ENCODE measurements at places on chromosomes 1 and 21. TPM values are rescaled to one million over a fixed set of nuclear protein-coding genes. Genes with fewer than 3 reads are reported as not detected.

GRCh38 chr21:16568244-16568643 is 838.5 kb downstream of the USP25 start:
- DNase-seq: no peak

GRCh38 chr21:26909972-26910371 is 56.9 kb downstream of the ADAMTS5 start:
- DNase-seq: no peak

GRCh38 chr1:168146160-168146539 is 9.4 kb upstream of the GPR161 start:
- no peak for DNase-seq

The CLDN17 gene
- not detected for total RNA-seq

DNA sequence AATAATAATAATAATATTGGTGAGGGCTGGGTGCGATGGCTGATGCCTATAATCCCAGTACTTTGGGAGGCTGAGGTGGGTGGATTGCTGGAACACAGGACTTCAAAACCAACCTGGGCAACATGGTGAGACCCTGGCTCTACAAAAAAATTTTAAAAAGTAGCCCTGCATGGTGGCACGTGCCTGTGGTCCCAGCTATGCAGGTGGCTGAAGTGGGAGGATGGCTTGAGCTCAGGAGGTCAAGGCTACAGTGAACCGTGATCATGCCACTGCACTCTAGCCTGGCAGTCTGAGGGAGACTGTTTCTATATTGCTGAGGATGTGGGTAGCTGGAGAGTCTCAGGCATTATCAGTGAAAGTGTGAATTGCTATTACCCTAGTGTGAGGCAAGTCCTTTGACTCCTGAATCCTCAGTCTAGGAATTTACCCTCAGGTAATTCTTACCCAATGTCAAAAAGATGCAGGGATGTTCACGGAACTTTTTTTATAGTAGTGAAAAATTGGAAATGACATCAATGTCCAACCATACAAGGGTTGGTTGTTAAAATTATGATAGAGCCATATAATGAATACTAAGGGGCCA is 61.8 kb upstream of the RPL11 start:
- no peak for DNase-seq

DNA sequence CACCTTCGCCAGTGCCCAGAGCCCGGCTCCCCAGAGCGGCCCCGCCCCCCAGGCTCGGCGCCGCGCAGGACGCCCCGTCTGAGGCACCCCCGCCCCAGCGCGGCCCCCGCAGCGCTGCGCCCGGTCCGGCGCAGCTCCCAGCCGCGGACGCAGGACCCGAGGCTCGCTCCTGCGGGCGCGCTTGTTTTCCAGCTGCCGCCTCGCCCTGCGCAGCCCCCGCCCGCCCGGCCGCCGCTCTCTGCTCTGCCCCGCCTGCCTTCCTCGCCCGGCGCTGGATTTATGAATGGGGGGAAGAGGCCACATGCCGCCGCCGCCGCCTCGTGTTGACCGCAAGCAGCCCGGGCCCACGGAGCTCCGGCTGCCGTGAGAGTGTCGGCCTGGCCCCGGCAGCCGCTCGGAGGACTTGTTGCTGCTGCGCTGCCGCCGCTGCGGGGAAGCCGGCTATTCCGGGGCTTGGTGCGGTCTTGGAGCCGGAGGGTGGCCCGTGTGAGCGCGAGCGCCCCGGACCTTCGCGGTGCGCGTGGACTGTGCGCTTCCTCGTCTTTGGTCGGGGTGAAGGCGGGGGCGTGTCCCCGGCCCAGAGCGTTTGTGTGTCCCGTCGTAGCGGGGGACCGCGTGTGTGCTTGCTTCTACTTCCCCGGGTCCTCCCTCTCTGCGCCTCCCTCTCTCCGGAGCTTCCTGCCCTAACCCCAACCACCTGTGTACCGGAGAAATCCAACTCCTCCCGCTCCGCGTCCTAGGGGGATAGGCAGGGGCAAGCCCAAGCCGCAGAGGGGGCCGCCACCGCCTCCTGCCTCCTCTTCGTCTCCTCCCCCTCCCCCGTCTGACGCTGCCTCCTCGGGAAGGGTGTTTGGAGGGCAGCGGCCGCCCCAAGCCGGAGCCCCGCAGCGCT is 736 bp downstream of the KCNC4 start:
- peak; percentile 67 for DNase-seq

- DNase-seq: no peak
Measured at GRCh38 chr1:117237726-117238381, 27.1 kb upstream of the VTCN1 start.

DNA sequence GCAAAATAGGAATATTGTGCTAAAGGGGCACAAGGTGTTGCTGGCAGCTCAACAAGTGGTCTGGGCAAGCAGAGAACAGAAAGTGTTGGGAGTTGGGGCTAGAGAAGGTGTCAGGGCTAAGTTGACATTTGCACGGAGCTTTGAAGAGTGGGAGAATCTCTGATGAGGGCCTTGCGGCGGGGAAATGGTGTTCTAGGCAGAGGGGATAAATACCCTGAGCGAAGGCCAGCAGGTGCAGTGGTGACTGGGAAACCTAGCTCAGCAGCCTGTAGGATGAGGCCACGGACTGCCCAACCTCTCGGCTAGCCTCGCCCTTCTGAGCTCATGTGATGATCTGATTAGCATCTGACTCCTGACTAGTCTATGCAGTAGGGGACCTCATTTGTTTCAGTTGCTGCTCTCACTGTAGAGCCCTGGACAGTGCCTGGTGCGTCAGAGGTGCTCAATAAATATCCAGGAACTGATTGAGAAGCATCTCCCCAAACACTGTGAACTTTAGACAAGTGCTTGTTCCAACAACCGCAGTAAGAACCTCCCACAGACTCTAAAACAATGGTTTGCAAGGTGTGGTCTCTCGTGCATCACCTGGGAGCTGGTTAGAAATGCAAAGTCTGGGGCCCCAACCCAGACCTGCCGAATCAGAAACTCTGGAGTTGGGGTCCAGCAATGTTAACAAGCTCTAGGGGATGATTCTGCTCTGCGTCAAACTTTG is 1.0 kb upstream of the FOXO6 start:
- DNase-seq: no peak

- DNase-seq: no peak
Measured at GRCh38 chr1:21704145-21704544, 35.0 kb upstream of the RAP1GAP start.

- no peak for DNase-seq
Measured at GRCh38 chr1:33441088-33441745, 10.3 kb upstream of the PHC2 start.

GRCh38 chr1:162562470-162562828 is 927 bp downstream of the UAP1 start:
- no peak for DNase-seq

The ANGPTL3 gene
- not detected for total RNA-seq

The KRTAP19-1 gene
- total RNA-seq: not detected

- no peak for DNase-seq
Measured at GRCh38 chr1:42736152-42736551, 3.9 kb downstream of the CLDN19 start.

GRCh38 chr1:2803086-2803930 is 1.8 kb upstream of the TTC34 start:
- DNase-seq: peak; percentile 10

The ATAD3C gene
- 1.7 TPM for total RNA-seq

DNA sequence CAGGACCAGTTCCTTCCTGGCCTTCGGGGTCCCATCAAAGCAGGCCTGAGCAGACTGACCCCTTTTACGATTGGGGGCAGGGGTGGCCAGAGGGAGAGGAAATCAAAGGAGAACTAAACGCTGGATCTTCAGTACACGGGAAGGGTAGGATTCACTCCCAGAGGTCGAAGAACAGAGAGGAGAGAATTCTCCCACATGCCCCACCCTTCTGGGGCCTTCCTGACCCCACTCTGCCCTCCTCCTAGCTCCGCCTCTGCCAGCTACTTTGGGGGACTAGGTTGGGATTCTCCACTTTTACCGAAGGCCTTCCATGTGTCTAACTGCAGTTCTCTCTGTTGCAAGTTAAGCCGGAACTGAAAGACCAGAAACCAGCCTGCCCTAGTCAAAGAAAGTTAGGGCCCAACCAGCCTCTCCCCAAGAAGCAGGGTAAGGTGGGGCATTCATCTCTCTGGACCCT is 654 bp upstream of the ARHGEF2 start:
- no peak for DNase-seq

GRCh38 chr21:29315131-29315749 is 16.5 kb downstream of the BACH1 start:
- DNase-seq: no peak

DNA sequence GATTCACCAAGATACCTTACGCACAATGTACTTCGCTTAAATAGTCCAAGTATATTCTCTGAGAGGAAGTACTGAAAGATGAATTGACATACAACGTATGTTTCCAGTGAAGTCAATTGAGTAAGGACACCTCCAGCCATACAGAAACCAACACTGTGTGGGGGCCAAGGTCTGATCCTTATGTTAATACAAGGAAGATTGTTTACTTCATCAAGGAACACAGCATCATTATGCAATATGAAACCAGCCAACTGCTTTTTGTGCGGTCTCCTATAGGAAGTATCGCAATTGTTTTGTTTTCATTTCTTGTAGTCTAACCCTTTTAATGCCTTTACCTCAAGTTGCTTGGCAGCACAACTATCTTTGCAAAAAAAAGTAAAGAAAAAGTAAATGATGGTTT is 28.2 kb upstream of the TEKT2 start:
- DNase-seq: no peak

GRCh38 chr1:176243746-176244145 is 36.7 kb upstream of the COP1 start:
- no peak for DNase-seq

- peak; percentile 72 for DNase-seq
Measured at GRCh38 chr21:45950740-45951515, 30.6 kb upstream of the COL6A1 start.

GRCh38 chr1:6460301-6461050 is 5.5 kb downstream of the TNFRSF25 start:
- DNase-seq: no peak

GRCh38 chr1:156371553-156372264 is 2.7 kb downstream of the RHBG start:
- peak; percentile 64 for DNase-seq

DNA sequence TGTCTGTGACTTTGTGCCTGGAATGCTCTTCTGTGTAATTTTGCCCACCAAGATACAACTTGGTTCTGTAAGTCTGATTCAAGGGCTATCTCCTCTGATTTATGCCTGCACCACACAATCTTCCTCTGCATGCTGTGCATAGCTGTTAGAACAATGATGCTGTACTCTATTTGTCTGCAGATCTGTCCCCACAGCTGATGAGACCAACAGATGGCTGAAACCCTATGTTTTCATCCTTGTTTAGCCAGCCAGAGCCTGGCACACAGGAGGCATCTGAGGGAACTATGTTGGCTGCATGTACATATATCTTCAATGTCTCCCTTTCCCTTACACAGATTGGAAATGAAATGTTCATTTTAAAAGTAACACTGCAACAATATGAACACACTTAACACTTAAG is 58.0 kb upstream of the ABCA4 start:
- no peak for DNase-seq

DNA sequence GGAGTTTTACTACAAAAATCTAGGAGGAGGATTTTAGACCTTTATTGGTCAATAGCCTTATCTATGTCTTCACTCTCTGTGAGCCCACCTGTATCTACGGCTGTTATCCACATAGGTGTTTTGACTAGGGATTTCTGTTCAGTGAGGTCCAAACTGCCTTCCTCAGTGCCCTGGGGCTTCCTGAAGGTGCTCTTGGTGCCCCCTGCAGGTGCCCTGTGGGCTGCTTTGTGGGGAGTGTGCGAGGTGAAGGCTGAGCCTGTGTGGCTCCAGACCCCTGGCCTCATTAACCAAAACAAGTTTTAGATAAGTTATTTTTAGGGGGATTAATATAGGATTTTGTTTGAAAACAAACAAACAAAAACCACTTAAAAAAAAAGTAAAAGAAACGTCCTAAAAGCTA is 122.5 kb downstream of the KIF26B start:
- DNase-seq: no peak

The IVL gene
- not detected for total RNA-seq

- DNase-seq: no peak
Measured at GRCh38 chr1:94270801-94271203, 33.4 kb upstream of the ARHGAP29 start.

- no peak for DNase-seq
Measured at GRCh38 chr1:183732236-183732880, 72.6 kb upstream of the RGL1 start.

The DTL gene
- 3.9 TPM for total RNA-seq

The CADM3 gene
- total RNA-seq: 15.3 TPM
